COLO829 (cell line): ENCODE measurements at places on chromosomes 2 and 18.

GRCh38 chr2:144162652-144163051, 357.3 kb downstream of the ZEB2 start:
- no peak for DNase-seq

DNA sequence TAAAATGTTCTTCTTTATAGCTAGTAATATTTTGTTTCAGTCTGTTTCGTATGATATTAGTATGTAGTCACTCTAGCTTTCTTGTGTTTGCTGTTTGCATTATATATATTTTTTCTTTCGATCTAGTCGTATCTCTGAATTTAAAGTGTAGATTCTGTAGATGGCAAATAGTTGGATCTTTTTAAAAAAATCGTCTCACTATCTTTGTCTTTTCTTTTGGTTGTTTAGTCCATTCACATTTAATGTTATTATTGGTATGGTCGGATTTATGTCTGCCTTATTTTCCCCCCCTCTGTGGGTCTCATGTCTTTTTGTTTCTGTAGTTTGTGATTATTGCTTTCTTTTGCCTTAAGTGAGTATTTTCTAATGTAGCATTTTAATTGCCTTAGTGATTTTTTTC, 84.3 kb downstream of the AGPS start:
- no peak for DNase-seq

GRCh38 chr18:28112056-28112470, 64.9 kb downstream of the CDH2 start:
- peak; percentile 47 for DNase-seq

DNA sequence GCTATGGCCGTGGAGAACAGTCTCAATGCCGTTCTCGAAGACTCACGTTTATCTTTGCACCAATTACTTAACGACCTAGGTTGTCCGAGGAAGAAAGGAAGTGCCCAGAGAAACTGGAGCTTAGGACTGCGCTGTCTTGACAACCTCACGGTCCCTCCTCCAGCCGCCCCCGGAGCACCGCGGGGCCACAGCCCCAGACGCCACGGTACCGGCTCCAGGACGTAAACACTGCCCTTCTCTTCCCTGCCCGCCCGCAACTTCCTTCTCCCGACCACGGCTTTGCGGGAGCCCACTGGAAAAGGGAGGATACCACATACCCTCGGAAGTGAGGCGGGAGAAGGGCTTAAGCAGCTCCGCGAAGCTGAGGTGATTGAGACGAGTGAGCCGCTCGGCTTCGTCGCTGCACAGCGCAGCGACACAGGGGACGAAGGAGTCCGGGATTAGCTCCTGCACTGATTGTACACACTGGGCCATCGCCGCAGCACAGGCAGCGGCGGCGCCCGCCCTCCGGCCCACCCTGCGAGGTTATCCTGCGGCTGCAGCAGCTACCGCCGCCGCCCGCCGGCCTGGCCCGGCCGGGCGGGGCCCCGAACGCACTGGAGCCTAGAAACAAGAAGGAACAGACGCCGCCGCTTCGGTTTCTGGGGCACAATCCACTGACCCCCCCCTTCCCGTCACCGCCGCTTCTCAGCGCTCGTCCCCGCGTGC, 483 bp downstream of the TRAPPC8 start:
- DNase-seq, result peak; percentile 6

GRCh38 chr2:118016911-118017310, 3.0 kb upstream of the CCDC93 start:
- no peak for DNase-seq

- no peak for DNase-seq
Measured at GRCh38 chr2:204039298-204039838, 102.8 kb downstream of the ICOS start.

- no peak for DNase-seq
Measured at GRCh38 chr2:7030810-7031209, 113.6 kb downstream of the RNF144A start.

DNA sequence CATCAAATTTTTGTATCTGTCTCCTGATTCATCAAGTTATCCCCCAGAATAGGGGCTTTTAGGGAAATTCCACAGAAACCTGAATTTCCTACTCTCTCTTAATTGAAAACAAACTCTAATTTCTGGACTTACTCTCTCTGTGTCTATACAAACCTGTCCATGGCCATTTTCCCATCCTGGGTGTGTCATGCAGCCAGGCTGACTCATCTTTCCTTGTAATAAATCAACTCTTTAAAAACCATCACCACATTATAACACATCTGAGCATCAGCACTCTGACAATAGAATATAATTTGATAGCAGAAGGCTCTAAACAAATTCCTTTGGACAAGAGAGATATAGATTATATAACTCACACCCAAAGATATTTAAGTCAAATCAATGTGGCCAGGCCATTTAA, 610.2 kb downstream of the DCC start:
- DNase-seq, result no peak

GRCh38 chr2:151672277-151672676, 62.0 kb downstream of the NEB start:
- DNase-seq, result no peak

DNA sequence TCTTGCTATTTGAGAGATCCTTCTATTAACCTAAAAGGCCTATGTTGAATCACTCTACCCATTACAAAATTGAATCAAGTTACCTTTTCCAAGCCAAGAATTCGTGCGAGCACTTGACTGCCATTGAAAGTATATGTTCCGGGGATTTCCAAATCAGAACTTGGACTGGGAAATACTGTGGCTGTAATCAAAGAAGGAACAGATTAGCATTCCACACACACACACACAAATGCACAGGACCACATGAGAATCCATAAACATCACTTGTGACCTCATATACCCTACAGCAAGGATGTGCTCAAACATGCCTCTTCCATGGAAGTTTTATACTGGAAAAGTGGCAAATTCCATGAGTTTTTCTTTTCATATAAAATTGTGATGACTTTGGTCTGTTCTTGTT, 86.0 kb downstream of the ABCA12 start:
- no peak for DNase-seq

DNA sequence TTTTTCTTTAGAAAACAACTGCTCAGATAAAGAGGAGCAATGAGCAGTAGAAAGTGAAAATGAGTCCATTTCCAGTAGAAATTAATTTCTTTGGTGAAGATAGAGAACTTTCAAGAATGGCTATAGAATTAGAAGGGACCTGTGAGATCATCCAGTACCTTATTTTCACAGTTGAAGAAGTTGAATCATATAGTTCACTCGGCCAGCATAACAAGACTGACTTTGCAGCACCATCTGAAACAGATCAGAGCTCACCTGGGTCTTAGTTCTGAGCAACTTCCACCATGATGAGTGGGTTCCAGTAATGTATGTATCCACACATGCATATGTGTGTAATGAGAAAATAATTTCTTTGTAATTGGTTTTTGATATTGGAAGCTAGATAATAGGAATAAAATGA, 58.6 kb downstream of the CERS6 start:
- no peak for DNase-seq

GRCh38 chr2:47058003-47058931, 96.8 kb downstream of the STPG4 start:
- no peak for DNase-seq

DNA sequence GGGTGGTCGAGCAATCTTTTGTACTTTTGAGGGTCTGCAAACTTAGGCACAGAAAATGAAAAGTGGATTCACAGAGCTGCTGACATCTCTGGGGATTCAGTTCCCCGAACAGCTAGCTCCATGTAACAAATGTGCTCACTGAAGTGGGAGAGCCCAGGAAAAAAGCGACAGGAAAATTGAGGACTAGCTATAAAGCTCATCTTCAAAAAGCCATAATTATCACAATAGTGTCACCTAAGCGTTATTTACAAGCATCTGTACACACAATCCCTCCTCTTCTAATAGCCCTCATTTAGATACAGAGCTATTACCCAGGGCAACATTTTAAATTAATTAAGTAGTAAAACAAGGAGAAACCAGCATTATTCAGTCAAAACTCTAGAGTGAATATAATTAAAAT, 36.1 kb downstream of the RNF152 start:
- no peak for DNase-seq

DNA sequence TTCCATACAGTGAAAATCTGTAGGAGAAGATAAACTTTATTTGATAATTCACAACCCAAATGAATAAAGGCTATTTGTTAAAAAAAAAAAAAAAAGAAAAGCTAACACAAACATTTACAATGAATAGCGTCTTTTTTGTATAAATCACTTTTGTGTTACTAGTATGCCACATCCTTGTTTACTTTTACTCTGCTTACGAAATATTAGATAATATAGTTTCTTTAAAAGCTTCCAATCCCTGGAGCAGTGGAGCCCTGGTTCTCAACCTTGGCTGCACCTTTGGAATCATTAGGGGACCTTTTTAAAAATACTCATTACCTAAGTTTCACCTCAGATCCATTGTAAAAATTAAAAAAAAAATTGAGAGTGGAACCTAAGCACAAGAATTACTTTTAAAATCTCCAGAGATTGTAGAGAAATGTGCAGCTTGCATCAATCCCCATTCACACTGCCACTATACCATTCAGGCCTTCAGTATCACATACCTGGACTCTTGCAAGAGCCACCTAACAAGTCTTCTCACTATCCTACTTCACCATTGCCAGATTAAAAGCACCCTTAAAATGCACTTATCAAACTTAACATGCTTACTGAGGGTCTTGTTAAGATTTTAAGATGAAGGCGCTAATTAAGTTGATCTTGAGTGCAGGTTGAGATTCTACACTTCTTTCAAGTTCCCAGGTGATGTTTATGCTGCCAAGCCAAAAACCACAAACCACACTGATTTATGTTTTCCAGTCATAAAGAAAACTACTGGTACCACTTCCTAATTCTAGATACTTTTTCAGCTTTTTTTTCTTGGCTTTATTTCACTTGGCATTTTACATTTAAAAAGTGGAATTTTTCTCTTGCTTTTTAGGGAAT, 59.7 kb upstream of the ZC3H15 start:
- no peak for DNase-seq

GRCh38 chr2:4576075-4576474, 872.7 kb downstream of the DCDC2C start:
- no peak for DNase-seq
